ENCODE measurements at places on chromosomes 1 and 21.

DNA sequence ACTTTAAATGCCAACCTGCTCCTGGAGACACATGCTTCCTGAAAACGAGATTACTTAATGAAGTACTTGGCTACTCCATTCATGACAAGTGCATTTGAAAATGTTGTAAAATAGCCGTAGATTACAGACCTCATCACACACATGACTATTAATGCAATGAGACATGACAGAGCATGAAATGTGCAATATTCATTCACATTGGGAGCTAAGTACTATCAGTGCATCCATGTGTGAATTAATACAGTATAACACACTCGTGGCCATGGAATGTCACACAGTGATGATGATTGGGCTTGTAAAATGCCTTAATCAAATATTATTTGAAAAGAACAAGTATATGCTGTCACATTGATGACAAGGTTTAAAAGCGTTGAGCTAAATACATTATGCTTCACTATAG lies 407.0 kb downstream of the AMY1C start:
- DNase-seq: no peak

DNA sequence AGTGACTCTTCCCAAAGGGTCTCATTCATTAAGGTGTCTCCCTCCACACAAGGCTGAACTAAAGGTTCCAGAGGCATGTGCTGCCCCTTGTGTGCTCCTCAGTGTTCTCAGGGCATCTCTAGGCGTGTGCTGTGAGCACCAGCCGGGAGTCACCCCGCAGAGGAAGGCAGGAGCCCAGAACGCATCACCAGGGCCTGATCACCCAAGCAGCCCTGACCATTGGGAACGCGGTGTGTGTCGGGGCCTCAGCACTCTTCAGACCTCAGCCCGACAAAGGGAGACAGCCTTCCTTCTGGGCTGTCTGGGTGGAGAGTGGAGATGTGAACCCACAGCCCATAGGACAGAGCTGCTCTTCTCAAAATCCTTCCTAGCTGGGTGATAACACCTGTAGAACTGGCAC lies 9.1 kb downstream of the SLC37A1 start:
- DNase-seq: no peak

GRCh38 chr1:93328809-93329760 lies 16.6 kb upstream of the DR1 start:
- DNase-seq: no peak

GRCh38 chr1:200128081-200128480 lies 100.6 kb downstream of the NR5A2 start:
- DNase-seq: no peak

DNA sequence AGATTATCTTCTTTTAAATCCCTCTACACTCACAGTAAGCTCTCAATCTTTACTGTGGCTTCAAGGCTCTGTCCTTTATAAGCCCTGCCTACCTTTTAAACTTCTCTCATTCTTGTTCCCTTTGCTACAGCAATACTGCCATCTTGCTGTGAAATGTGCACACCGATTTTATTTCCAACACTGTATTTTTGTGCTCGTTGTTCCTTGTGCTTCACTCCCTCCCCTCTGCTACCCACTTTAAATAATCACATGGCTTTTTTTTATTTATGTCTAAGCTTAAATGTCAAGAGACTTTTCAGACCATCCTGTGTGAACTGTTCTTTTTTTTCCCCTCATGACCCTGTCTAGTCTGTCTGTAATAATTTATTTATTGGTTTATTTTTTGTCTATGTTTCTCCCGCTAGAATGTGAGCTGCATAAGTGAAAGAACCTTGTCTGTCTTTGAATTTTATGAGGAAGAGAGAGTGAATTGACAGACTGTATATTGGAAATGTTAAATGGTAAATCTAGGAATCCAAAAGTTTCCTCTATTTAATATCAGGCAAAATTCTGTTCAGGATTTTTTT lies 45.7 kb downstream of the ABCD3 start:
- DNase-seq: peak; percentile 52

DNA sequence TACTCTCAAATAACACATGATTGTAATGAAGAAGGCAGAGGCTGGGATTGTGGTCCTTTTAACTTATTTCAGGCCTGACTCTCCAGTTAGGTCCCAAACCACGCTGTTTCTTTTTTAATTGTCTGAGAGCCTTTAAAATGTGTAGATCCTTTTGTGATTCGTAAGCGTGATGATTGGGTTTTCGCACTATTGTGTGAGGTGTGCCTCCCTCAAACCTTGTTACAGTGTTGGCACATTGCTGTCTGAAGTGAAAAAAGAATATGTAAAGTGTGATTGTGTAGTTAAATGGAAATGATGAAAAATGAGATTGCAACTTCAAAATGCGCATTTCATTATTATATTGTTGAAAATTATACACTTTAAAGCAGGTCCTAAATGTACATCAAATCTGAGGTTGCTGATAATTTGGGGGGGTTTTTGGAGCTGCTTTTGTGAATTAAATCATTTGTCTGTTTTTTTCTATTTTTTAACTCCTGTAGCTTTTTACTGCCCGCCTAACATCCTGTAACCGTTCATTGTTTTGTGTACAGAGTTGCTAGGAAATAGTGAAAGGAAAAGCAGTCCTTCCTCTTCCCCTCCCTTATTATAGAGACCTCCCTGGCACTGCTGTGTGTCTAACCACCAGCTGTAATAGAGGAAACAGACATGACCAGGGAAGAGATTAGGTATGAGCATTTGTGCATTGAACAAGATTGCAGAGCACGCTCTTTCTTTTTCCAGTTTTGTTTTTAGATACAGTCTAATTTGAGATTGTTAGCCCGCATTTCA lies 43.3 kb downstream of the IARS2 start:
- no peak for DNase-seq

DNA sequence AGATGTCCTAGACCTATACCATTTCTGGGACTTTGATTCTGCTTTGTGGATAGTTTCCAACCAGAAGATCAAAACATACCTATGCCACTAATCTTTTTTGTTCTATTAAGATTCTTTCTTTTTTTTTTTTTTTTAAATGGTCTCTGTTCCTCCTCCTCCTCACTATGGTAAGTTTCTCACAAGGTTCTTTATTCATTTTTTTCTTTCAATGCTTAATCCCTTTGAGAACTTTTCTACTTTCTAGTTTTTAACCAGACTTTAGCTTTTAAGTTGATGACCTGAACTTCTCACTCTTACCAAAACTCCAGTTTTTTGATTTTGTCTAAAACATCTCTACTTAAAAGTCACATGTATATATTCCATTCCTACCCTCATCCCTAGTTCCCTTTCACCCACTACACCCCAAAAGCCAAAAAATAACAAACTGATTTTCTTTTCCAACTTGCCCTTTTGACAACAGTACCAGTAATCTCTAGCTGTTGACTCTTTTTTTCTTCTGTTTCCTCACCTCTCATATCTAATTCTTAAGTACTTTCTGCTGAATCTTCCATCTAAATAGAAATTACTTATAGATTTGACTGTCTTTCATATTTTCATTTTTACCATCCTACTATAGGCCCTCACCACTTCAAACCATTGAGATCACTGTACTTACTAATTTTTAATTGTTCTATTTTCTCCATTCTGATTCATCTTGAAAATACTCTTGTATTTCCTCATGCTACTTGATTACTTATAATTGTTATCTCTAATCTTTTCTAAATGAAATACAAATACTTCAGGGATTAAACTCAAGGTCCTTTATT lies 6.1 kb downstream of the CEPT1 start:
- no peak for DNase-seq

Measured in erythroblast (primary cell).